ENCODE measurements at places on chromosomes 7 and 10. TPM values are rescaled to one million over a fixed set of nuclear protein-coding genes. Genes with fewer than 3 reads are reported as not detected.

DNA sequence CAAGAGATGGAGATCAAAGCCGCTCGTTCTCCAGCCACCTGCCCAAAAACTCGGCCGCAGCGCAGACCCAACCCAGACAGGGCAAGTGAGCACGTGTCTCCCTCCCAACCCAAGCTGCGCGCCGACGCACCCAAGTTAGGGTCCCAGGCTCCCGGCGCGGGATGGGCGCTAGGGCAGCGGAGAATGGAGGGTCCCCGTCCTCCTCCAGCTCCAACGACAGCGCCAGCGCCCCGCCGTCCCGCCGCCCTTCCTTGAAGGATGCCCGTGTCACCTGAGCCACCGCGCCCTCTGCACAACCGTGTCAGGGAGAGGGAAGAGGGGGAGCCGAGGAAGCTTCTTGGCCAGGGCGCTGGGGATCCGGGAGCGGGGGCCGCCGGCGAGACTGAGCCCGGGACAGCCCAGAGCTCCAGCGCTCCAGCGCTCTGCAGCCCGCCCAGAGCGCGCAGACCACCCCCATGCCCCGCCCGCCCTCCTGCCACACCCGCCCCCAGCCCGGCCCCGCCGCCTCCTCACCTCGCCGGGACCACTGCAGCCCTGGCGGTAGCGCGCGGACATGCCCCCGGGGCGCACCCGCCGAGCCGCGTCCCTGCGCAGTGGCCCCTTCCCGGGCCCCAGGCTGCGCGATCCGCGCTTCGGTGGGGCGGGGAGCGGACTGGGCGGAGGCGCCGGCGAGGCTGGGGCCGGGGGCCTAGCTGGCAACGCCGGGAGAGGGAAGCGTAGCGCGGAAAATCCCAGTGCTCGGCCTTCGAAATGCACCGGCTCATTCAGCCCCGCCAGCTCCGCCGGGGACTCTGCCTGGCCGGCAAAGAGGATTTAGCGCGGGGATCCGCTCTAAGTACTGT is at the start of gene SLC16A12:
SLC16A12 (minus strand) TSS at position 424 of the 842 bp plus-strand sequence. CDS start 73,016 bp downstream, outside the sequence.
- DNase-seq, result no peak

DNA sequence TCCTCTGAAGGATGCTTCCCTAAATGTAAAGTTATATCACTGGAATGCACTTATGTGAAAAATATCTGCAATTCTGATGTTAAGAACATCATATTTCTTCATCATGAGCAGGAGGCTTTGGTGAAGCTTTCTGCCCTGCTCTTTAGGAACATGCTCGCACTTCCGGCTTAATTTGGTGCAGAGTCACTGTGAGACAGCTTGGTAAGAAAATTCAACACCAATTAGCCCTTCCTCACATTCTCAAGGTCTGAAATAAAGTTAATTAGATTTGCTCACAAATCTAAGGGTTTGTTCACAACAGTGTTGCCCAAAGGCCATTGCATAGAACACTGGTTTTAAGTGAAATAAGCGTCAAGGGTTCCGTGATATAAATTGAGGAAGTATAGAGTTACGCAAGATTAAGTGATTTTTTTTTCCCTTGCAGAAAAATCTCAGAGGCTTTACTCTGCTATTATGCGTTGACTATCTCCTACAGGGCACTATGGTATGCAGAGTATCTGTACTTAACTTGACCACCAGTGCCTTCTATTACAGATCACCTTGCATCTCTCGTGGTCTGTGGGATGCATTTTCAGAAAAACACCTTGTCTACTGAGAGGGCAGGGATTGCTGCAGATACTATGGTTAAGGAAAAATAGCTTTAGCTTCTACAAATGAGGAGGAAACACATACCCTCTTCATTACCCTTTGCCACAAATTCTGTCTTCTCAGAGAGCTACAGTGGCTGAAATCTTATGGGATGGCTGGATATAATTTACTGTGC is 953.9 kb downstream of the TYW1 start:
- DNase-seq, result no peak

DNA sequence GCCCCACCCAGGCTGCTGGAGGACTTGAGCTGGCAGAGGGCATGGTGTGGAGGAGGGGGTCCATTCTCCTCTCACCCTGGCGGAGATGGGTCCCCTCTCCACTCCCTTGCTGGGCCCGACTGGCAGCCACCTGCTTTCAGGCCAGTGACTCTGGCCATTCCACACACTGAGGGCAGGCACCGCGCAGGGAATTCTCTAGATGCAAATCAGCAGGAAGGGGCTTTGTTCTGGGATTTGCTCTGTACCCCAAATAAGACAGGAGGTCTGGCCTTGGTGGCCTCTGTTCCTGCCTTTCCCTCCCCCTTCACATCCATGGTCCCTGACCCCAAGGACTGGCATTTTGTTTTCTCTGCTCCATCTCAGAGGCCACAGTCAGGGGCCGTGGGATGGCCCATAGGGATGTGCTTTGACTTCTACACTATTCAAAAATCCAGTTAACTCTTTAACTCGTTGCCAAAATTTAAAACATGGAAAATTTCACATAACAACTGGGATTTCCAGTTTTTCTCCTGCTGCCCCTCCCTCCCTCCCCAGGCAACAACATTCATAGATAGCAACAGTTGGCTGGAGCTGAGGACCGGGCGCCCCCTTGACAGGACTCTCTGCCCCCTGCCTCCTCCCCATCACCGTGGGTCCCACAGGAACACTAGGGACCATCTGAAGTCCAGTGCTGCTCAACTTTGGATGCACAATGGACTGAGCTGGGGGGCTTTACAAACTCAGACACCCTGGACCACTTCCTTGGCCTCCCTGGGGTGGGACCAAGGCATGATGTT is 33.9 kb downstream of the PPIF start:
- peak; percentile 31 for DNase-seq

DNA sequence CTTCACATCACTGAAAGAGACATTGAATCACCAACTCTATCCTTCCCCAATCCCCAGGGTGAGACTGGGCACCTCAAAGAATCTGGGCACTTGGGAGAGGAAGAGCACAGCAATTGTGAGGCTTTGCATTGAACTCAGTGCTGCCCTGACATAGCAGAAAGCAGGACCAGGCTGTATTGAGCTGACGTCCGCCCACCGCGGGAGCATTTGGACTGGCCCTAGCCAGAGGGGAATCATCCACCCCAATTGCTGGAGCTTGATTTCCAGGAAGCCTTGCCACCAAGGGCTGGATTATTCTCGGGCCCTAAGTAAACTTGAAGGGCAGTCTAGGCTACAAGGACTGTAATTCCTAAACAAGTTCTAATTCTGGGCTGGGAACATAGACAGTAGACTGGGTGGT is 416.3 kb upstream of the PHF14 start:
- no peak for DNase-seq

GRCh38 chr10:75403939-75404814 is 2.6 kb upstream of the ZNF503 start:
- DNase-seq, result no peak

- DNase-seq, result peak; percentile 66
These were observed 24.7 kb upstream of the DPYSL4 start for GRCh38 chr10:132162021-132162531.

GRCh38 chr10:120451968-120452367 is 5.1 kb upstream of the PLPP4 start:
- DNase-seq, result no peak

DNA sequence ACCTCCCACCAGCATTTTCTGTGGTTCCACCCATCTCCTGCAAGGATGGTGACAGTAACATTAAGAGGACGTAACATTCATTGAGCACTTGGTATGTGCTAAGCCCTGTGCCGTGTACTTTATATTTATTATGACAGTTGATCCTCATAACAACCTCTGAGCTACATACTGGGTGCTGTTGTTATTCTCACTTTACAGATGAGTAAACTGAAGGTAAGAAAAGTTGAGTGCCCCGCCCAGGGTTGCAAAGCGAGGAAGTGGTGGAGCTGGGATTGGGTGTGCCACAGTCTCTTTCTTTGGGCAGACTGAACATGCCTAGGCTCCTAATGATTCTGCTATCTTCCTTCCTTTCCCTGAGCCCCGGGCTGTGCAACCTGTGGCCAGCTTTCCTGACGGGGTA is 107.4 kb downstream of the SH3PXD2A start:
- DNase-seq, result no peak

- DNase-seq, result no peak
These were observed 20.5 kb downstream of the FBH1 start for GRCh38 chr10:5910323-5911100.

GRCh38 chr10:75954486-75954885 is 523.1 kb downstream of the LRMDA start:
- DNase-seq, result no peak

DNA sequence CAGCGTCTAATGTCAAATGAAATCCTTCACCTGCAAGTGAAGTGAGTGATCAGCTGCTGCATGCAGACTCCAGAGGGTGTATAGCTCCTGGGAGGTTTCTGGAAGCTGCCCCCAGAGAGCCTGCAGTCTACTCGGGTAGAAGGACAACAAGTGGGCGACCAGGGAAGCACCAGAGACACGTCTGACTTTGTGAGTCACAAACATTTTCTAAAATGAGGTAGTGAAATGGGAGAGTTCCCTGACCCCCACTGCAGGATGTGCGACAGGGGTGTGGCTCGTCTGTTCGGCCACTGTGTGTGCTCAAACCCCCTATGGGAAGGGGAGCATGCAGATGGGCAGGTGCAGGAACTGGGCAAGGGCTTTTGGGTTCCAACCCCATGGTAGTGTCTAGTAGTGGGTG is 177.1 kb upstream of the PRKCQ start:
- DNase-seq, result no peak

GRCh38 chr7:140121326-140121725 is 55.5 kb downstream of the KDM7A start:
- DNase-seq, result no peak

DNA sequence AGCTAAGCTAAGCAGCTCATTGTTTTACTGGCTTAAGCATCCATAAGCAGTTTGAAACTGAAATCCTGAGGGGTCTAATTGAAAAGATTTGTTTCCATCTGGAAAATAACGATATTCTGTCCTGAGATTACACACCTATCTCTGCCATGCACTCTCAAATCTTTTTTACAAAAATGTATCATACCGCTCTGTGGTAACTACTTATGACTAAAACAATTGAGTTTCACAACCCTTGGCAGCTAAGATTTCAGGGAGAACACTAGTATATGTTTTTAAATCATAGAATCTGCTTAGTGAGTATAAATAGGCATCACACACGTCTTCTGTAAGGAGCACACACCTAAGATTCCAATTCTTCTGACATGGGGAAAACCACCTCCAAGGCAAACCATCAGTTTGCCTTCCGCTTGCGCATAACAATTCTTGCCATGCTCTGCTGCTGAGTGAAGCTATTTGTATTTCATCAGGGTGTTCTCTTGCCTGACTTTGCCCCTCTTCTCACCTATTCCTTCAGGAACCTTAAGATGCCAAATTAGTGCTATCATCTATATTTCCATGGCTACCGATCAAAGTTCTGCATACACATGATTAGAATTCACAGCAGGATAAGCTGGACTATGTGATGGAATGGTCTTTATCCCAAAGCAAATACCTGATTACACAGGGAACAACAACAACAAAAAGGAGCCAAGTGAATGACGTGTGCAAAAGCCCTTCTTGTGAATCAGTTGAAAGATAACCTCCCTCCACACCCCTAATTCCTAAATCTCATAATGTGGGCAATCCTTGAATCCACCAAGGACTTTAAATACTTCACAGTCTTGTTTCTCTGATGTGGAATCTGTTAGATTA is 40.9 kb downstream of the PRPF18 start:
- no peak for DNase-seq

DNA sequence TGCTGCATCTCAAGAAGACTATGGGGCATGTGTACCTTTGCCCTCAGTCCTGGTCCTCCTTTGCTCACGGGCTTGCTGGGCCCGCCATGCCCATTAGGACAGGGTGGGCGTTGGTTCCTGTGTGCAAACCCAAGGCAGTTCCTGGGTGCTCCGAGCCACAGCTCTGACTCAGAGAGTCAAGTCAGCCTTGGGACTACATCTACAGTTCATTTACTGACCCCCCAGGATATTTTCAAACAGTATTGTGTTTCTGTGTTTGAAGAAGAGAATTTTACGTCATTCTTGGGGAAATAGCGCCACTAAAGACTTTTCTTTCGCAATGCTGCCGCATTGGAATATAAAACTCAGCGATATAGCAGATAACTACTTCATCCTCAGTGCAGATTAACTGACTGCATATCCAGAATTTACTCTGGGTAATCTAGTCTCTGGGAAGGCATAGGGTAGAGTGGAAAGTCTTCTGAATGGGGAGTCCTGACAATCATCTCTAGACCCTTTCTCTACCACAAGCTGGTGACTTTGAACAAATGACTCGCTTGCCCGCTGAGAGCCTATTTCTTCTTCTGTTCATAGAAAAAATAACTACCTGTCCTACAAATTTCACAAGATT is 638.9 kb upstream of the FZD8 start:
- no peak for DNase-seq

DNA sequence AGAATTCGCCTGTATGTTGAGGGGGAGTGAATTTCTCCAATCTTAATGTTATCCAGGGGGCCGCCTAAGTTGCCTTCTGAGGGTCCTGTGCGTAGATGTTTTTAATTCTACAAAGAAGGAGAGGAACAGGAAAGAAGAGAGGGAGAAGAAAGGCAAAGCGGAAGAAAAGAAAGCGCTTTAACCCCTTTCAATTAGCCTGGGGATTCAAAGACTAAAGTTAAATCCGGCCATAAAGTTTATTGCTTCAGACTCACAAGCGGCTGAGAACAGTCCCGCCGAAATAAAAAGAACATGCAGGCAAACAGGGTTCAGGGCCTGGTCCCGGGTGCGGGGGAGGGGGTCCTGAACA is 4.5 kb downstream of the HOXA5 start:
- DNase-seq, result no peak

DNA sequence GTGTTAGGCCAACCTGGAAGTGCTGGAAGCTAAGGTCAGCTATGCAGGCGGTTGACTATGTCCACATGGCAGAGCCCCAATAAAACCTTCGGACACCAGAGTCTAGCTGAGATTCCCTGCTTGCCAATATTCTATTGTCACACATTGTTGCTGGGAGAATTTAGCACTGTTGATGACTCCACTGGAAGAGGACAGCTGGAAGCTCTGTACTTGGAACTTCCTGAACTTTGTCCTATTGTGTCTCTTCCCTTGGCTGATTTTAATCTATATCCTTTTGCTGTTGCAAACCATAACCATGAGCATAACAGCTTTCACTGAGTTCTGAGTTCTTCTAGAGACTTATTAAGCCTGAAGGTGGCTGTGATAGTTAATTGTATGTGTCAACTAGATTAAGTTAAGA is 12.0 kb downstream of the XRCC2 start:
- DNase-seq, result no peak

DNA sequence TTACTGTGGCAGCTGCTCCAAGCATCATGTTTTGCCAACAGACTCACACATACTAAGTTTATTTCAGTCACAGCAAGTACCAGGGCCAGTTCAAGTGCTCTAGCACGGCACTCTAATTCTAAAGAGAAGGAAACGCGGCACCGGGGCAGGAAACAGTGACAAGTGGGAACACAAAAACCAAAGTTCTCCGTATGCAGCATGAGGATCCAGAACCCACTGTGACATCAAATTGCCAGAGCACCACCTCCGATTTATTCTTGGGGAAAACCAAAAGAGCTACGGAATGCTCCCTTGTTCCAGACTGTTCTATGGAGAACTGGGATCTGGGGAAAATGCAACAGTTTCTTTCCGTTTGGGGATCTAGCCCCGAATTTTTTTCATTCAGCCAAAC is 448 bp upstream of the PTER start:
- no peak for DNase-seq

GRCh38 chr7:56074371-56074791 is 10.3 kb downstream of the SUMF2 start:
- peak; percentile 54 for DNase-seq

Gene IFT22
- 3.5 TPM for total RNA-seq

Gene AKR1D1
- total RNA-seq, result not detected

Gene PTPRZ1
- total RNA-seq, result not detected

Gene BMS1
- 18.1 TPM for total RNA-seq

Gene RAMP3
- not detected for total RNA-seq

Gene GDF10
- not detected for total RNA-seq

Gene CLCN1
- not detected for total RNA-seq

Gene MMRN2
- total RNA-seq, result not detected

All from CD8-positive, alpha-beta T cell (primary cell).